ENCODE measurements at places on chromosomes 12 and 14.
A peak's percentile ranks its signal among the peaks of the same experiment; 100 is the strongest.

DNA sequence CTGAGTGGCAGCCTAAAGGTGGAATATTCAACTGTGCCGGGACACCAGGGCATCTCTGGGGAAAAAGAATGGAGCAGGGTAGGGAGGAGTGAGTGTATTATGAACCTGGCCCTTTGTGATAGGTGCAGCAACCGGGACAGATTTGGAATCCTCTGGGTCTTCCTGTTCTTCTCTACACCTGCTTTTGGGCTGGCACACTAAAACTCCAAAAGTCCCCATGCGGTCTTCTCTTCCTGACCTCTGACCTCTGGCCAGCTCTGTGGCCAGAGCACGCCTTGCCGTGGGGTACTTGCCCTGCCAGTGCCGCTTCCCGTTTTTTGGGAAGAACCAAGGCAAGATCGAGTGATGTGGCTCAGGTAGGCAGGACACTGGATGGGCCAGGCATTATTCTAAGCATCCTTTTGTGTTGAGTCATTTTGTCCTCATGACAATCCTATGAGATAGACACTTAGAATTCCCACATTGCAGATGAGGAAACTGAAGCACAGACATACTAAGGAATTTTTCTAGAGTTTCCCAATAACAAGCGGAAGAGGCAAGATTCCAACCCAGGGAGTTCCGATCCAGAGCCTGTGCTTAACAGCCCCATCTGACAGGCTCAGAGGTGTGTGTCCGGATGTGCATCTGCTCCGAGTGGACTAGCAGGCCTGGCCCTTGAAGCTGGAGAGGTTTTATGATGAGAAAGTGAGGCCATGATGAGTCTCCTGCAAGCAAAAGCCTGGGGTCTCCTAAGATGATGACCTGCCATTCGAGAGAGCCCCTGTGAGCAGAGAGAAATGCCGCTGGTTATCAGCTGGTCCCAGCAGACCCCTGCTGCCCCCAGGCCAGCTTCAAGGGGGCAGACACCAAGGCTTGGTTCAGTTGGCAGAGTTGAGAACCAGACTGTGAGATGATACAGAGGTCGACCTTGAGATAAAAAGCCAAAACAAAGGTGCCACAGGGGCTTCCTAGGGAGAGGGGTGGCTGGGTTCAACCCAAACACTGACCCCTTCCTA lies 67.9 kb upstream of the ESRRB start:
- no peak for DNase-seq

- DNase-seq: no peak
These were observed 61.3 kb downstream of the TRAF3 start for GRCh38 chr14:102838501-102838900.

- no peak for DNase-seq
These were observed 152.3 kb downstream of the ZNF664 start for GRCh38 chr12:124125203-124125871.

- DNase-seq: no peak
These were observed 901 bp downstream of the B3GNT4 start for GRCh38 chr12:122204167-122205052.

GRCh38 chr12:76341436-76342030 lies 6.7 kb downstream of the BBS10 start:
- peak; percentile 60 for DNase-seq

DNA sequence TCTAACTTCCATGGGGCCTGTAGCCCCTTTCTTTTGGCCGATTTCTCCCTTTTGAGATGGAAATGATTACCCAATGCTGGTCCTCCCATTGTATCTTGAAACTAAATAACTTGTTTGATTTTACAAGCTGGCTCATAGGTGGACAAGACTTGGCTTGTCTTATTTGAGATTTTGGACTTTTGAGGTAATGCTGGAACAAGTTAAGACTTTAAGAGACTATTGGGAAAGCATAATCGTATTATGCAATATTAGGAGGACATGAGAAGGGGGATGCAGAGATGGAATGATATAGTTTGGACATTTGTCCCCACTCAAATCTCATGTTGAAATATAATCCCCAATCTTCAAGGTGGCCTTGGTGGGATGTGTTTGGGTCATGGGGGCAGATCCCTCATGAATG lies 49.2 kb upstream of the LYZ start:
- no peak for DNase-seq

GRCh38 chr14:67432050-67432564 lies 20.1 kb upstream of the PLEK2 start:
- peak; percentile 52 for DNase-seq

DNA sequence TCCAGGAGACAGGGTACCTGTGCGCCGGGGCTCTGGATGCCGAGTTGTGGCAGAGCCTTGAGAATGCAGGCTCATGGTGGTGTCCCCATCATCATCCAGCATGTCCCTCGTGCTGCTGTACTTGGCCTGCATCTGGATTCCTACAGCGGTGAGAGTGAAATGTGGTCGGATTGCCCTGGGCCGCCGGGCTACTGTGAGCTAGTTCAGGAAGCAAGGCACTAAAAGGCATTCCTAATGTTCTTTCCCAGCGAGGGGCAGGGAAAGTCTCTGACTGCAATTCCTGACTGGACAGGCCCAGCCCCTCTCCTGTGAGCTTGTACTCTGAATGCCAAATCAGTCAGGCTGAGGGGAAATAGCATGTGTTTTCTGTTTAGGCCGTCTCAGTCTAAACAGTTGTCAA lies at the start of gene CLEC1A:
CLEC1A (minus strand) TSS at position 195 of the 400 bp plus-strand sequence; CDS start at position 132, 63 bp downstream.
- no peak for DNase-seq

- no peak for DNase-seq
These were observed 171.7 kb upstream of the FLRT2 start for GRCh38 chr14:85358136-85358785.

- peak; percentile 7 for DNase-seq
These were observed 727.6 kb downstream of the DIO2 start for GRCh38 chr14:79483477-79484388.

DNA sequence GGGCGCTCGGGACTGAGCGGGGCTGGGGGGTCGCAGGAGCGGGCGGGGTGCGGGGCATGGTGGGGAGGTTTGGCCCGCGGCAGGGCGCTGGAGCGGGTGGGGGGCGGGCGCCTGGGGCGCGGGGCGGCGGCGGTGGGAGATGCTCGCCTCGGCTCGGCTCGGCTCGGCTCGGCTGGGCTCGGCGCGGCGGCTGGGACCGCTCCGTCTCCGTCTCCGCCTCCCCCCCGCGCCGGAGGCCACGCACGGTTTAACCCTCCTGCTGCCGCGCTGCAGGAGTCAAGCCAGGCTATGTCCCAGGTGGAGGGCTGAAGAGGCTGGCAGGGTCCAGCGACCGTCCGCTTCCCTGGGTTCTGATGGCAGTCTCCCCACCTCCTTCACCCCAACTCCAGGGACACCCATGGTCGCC lies at the start of gene PIANP:
PIANP (minus strand) TSS at position 170 of the 406 bp plus-strand sequence. CDS start 2,754 bp downstream, outside the sequence.
- DNase-seq: no peak

- no peak for DNase-seq
These were observed 6.9 kb upstream of the CISTR start for GRCh38 chr12:53758730-53759103.

GRCh38 chr12:293199-293598 lies 30.6 kb upstream of the SLC6A13 start:
- no peak for DNase-seq

- peak; percentile 28 for DNase-seq
These were observed 650 bp downstream of the LLPH start for GRCh38 chr12:66129934-66130266.

DNA sequence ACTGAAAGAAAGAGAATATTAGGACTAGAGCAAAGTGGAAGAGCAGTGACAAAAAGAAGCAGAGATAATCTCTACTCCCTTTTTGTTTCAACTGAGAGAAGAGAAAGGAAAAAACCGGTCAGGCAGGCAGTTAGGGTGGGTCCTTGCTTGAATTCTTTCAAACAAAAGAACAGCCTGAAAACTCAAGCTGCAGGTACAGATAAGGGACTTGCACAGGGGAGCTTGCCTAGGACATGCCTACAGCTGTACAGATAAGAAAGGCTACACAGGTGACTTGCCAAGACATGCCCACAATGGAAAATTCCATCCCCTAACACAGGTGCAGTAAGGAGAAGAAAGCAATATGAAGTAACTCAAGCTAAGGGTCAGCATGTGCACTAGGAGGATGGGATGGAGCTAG lies 532.2 kb upstream of the MIS18BP1 start:
- DNase-seq: no peak

GRCh38 chr14:25522116-25522515 lies 472.2 kb upstream of the STXBP6 start:
- DNase-seq: no peak

GRCh38 chr14:56587701-56588100 lies 8.1 kb downstream of the TMEM260 start:
- no peak for DNase-seq

DNA sequence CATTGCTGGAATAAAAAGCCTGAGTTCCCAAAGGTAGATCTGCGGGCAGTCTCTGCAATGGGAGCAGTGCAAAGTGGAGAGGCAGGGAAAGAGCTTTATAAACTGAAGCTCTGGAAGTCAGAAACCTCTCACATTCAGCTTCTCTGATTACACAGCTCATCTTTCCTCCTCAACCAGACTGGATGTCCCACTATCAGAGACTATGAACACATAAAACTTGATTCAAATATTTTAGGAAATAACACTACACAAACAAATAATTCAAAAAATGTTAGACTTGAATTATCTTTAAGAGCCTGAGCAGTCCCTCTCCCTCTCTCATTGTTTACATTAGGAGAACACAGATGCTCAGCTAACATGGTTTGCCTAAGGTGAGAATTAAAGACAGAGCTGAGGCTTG lies 72.9 kb downstream of the DENND5B start:
- DNase-seq: peak; percentile 27

DNA sequence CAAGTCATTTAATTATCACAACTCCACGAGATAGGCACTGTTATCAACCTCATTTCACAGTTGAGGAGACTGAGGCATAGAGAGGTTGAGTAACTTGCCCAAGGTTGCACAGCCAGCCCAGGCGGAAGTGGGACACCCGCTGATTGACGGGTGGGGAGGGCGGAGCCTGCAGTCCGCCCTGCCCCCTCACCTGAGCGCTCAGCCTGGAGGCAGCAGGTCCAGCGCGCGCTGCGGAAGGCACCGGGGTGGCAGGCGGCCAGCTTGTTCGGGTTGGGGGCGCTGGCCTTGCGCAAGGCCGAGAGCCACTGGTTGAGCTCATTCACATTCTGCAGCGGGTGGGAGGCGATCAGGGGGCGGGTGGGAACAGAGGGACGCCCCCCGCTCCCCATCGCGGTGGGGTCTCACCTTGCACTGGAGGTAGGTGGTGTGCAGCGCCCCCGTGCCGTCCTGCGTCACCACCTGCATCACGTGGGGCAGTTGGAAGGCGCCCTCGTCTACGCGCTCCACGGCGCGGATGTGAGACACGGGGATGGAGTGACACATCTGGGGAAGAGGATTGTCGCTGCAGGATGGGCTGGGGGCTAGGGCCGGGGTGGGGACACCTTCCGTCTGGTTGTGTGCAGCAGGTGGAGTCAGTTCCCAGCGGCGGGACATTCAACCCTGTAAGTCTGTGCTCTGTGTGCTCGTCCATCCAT lies 31.7 kb downstream of the RASAL1 start:
- no peak for DNase-seq

DNA sequence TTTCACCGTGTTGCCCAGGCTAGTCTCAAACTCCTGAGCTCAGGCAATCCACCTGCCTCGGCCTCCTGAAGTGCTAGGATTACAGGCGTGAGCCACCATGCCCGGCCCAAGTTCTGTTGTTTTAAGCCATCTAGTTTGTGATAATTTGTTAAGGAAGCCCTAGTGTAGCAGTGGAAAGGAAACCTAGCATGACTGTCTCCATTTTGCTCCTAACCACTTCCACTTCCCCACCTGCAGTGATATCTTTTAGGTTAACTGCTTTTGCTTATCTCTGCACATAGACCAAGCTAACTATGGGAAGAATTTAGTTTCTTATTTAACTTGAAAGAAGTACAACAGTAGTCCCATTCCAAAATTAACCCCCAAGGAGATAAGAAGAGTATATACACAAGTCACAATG lies 109.5 kb upstream of the NAP1L1 start:
- DNase-seq: no peak

GRCh38 chr12:109594556-109595317 lies 21.1 kb downstream of the MVK start:
- DNase-seq: no peak

DNA sequence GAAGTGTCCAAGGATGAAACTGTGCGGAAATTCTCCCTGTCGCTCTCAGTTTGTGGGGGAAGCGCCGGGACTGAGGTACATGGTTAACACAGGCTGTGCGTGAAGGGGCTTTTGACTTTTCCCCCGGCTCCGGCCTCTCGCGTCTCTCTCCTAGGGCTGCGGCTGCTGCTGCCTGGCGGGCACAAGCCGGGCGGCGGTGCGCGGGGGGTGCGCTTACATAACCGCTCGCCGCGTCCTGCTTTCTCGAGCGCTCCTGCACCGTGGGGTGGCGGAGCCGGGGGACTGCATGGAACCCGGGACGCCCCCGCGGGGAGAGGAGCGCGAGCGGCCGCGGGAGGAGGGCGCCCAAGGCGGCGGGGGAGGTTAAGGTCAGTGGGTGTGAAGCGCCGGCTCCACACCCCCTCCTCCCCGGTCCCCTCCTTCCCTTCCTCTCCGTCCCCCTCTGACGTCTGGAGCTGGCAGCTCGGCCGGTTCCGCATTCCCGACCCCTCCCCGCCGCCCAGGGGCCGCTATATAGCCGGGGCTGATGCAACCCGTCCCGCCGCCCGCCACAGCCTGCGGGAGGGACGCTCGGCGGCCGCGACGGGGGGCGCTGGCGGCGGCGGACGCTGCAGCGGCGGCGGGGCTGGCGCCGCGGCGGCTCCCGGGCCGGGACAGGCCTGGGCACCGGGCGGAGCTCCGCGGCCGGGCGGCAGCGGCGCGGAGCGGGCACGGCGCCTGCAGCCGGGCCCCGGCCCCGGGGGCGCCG lies at the start of gene JDP2:
JDP2 (plus strand) TSS at position 541 of the 748 bp plus-strand sequence. CDS start 9,899 bp downstream, outside the sequence.
- peak; percentile 85 for DNase-seq

DNA sequence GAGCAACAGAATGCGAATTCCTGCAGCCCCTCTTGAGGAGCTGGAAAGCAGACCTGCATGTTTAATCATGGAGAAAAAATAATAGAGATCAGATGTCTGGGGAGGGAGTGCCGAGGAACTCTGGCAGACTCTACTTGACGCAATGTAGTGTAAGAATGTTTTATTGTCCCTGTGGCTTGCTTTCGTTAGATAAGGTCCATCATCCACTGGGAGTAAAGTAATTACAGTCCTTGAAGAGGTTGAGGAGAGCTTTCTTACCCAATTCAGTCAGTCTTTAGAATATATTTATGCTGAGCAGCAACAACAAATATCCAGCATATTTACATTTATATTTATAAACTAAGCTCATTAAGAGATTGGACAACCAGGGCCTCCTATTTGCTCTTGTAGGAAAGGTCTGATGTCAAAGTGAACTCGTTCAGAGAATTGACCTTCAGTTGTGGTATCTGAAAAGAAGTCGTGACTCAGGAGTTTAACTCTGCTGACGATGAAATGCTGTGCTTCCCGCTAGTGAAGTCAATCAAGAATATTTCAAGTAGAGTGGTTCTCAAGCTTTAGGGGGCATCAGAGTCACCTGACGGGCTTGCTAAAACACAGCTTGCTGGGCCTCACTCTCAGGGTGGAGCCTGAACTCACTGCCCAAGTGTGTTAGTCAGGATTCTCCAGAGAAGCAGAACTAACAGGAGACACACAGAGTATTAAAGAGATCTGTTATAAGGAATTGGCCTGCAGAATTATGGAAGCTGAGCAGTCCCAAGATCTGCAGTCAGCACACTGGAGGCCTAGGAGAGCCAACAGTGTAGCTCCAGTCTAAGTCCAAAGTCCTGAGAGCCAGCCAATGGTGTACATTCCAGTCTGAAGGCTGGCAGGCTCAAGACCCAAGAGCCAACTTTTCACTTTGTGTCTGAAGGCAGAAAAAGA lies 139.3 kb upstream of the LMNTD1 start:
- DNase-seq: peak; percentile 99
